Bronchial epithelial cell (primary cell): ENCODE measurements at places on chromosomes 11 and 22. TPM values are rescaled to one million over a fixed set of nuclear protein-coding genes. Genes with fewer than 3 reads are reported as not detected.

DNA sequence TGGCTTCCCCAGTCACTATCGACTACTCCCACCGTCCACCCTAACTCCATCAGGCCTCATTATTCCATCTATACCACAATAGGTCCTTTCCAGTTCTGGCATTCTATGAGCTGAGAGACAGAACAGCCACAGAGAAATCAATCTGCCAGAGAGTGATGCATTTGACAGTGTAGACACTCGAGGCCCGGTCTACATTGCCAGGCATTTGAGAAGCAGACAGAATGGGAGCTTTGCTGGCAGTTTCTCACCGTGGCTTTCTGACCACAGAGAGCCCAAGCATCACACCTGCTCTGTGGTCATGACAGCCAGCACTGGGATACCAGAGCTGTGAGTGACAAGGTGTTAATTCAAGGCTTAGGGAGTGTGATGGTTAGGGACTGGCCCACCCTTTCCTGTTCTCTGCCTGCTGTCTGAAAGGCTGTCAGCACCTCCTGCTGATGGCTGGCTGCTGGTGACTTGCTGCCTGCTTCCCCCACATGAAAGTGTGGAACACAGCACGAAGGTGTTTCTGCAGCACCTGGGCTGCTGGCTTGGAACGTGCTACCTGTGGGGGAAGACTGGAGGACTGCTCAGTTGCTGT lies 137.8 kb downstream of the KIRREL3 start:
- no peak for DNase-seq

- peak; percentile 72 for DNase-seq
Observed at GRCh38 chr11:114348200-114349191, 51.8 kb downstream of the C11orf71 start.

The RAD9A gene
- total RNA-seq, result 8.7 and 10.8 TPM in 2 replicates

DNA sequence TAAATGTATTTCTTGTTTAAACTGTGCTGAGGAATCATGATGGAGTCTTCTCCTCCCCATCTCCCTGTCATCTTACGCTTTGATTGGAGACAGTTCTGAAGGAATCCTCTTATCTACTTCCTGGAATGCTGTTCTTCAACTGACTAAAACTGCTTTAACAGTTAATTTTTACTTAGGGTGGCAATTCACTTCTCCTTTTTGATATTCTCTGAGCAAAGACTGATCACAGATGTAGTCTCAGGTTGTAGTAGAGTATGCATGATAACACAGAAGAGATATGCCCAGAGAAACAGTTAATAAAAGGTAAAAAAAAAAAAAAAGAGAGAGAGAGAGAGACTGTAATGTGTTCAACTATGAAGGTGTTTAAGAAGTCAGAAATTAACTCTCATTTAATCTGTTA lies 1.4 kb upstream of the CASP5 start:
- no peak for DNase-seq

DNA sequence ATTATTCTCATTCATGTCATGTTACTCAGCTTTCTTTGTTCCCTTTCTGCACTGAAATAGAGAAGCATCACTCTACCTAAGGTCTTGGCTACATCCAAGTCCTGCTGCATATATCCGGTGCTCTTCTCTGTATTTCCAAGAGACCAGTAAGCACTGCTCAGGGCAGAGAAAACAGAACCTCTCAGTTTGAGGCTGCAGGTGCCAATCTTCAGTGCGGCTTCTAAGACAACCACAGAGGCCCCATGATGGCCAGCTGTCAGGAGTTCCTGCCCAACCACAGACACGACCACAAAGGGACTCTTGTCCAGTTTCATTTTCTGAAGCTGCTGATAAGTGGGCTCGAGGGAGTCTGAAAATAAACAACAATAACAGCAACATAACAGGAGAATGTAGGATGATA lies 378.4 kb upstream of the PITPNB start:
- no peak for DNase-seq

DNA sequence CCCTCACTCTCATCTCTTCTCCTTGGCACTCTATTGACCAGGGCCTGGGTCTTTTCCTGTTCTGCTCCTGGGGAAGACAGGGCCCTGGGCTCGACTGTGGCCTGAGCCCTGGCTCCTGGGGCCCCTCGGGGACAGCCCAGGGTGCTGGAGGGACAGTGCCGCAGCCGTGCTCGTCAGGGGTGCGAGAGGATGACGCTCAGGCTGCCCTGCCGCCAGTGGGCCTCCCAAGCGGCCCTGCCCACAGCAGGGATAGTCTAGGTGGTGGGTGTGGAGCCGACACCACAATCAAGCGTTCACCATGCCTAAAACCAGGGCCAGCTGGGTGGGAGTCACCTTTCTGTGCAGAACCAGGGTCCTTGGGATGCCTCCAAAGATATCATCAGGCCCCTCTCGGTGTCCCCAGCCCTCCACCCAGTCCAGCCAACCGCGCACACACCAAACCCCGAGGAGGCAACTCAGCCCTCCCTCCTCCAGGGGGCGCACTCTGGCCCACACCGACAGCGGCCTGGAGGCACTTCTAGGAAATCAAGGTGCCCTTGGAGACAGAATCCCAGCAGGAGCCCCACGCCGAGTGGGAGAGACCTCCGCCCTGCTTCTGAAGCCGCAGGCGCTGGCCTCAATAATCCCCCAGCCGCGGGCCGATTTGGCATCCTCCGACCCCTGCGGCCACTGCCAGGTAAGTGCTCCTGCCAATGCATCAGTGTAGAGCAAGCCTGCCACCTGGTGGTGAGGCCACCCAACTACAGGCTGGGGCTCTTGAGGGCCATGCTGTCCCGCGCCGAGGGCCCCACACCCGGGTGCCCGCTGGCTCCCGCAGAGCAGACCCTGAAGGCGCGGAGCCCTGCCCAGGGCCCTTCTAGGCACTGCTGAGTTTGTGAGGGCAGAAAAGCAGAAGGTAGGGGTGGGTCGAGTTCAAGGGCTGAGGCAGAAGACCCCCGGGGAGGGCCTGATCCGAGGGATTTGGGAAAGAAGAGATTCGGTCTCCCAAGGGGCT lies 496.4 kb downstream of the BUD13 start:
- DNase-seq, result peak; percentile 44

The PRR33 gene
- total RNA-seq, result not detected in 2 replicates

The RAB3IL1 gene
- 0.90 and 1.1 TPM in 2 replicates for total RNA-seq

DNA sequence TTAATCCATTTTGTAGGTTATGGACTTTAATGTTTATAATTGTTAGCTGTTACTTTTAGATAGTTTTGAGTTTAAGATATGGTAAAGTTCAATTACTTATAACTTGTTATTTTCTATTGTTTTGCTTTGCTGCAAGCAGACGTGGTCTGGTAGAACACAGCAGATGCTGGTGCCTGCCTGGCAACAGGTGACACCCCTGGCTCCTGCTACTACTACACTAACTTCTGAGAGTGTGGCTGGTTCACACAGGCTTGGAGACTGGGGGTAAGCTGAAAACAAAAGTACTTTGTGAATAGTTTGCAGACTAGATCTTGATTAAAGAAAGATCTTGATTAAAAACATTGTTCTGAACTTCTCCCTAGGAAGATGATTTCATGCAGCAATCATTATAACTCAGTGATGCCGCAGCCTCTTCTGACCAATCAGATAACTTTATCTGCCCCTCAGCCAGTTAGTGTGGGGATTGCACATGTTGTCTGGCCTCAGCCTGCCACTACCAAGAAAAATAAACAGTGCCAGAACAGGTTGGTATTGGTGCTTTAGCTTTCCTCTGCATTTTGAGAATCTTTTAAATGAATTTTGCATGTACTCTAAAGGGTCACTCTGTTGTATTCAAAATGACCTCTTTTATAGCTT lies 90.4 kb downstream of the HIPK3 start:
- DNase-seq, result no peak

The CDKN1C gene
- 9.5 and 9.9 TPM in 2 replicates for total RNA-seq

- DNase-seq, result no peak
Observed at GRCh38 chr11:114155116-114155515, 95.6 kb downstream of the ZBTB16 start.

DNA sequence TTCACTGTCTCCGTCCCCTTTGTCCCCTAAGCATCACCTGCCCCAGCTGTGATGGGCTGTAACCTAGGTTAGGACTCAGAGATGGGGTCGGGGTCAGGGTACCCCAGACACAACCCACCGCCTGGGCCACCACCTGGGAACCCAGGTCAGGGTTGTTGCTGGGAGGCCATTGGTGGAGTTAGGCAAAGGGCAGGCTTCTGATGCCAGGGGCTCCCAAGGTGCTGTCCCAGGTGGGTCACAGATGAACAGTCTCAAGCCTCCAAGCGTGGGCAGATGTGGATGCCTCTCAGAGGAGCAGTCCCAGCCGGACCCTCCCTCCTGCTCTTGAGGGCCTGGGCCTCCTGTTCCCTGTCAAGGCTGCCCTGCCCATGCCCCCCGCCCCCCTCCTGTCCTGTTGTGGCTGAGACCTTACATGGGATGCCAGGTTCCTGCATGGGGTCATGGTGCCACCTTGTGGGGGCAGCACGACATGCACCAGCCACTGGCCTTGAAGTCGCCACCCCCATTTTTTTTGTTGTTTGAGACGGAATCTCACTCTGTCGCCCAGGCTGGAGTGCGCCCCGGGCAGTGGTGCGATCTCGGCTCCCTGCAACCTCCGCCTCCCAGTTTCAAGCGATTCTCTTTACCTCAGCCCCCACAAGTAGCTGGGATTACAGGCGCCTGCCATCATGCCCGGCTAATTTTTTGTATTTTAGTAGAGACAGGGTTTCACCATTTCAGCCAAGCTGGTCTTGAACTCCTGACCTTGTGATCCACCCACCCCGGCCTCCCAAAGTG lies 12.1 kb downstream of the GATD1 start:
- peak; percentile 48 for DNase-seq

DNA sequence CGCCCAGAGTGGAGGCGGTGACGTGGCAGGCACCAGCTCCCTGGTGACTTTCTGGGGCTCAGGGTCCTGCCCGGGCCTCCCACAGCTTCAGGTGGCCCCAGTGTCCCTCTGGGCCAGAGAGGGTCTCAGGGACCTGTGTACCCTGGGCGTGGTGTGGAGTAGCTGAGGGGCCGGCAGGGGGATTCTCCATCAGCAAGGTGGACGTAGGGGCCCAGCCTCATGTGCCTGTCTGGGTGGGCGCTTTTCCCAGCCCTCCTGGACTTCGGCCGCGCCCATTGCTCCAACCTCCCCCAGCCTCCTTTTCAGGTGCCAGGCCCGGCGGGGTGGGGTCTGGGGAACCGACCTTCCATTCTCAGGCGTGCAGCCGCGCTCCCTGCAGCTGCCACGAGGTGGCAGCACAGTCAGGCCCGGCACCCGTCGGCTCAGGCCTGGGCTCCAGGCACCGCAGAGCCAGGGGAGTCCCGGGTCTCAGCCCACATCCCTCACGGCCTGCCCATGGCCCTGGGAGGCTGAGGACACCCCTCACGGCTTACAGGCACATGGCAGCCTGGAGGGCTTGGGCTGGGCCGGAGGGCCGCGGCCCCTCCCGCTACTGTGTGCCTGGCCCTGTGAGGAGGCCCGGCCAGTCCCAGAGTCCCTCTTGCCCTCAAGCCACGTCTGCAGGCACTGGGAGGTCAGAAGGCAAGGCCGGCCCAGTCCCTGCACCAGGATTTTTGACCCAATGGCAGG lies 19.9 kb upstream of the MUC5B start:
- no peak for DNase-seq

The MUC2 gene
- not detected in 2 replicates for total RNA-seq
